ENCODE measurements at places on chromosomes 12 and 14.

DNA sequence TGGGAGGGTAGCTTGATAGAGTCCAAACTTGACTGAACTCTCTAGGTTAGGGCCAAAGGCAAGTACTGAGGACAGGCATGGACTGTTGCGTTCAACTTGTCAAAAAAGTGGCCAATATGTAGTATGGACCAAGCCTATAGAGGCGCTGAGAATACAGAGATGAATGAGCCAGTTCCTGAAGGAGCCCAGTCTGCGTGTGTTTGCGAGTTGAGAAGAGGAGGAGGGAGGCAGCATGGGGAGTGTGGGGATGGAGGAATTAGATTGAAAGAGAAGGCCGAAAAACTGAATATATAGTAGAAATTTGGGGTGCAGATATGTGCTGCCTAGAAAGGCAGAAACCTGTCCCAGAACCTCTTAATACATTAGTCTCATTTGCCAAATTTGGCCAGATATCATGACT lies 412.4 kb downstream of the PCNX1 start:
- no peak for DNase-seq

GRCh38 chr14:106417224-106418049 lies 891.1 kb downstream of the TMEM121 start:
- no peak for DNase-seq

GRCh38 chr14:22163051-22163450 lies 426.0 kb downstream of the DAD1 start:
- no peak for DNase-seq

- no peak for DNase-seq
Observed at GRCh38 chr14:105335735-105336476, 21.4 kb downstream of the PACS2 start.

- DNase-seq, result no peak
Observed at GRCh38 chr14:61420326-61420725, 98.9 kb downstream of the PRKCH start.

DNA sequence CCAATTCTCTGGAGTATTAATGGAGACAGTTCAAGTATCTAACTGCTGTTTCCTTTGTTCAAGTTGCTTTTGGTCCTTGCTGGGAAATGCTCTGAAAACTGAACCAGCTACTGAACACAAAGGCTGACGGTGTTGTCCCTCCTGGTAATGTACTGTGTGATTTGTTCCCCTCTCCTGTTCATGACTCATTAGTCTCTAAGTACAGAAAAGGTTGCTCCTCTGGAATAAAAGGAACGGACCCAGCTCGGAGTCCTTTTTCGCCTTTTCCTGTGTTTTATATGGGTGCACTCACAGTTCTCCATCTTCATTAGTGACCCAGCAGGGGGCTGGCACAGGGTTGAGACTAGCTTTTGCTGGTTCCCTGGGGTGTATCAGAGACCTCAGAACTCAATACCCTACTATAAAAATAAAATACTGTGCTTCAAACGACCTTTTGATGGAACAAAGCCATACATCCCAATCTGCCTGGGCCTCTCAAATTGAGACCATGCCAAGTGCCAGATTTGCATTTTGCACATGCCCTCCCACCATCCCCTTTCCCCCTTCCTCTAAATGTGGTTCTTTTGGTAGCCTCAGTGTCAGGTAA lies 269.7 kb downstream of the RAD51B start:
- no peak for DNase-seq

GRCh38 chr12:116727261-116727660 lies 10.6 kb downstream of the SPRING1 start:
- DNase-seq, result no peak

GRCh38 chr12:6979021-6979420 lies 8.3 kb downstream of the EMG1 start:
- no peak for DNase-seq

- peak; percentile 52 for DNase-seq
Observed at GRCh38 chr12:127083008-127083949, 1183.7 kb upstream of the TMEM132C start.

DNA sequence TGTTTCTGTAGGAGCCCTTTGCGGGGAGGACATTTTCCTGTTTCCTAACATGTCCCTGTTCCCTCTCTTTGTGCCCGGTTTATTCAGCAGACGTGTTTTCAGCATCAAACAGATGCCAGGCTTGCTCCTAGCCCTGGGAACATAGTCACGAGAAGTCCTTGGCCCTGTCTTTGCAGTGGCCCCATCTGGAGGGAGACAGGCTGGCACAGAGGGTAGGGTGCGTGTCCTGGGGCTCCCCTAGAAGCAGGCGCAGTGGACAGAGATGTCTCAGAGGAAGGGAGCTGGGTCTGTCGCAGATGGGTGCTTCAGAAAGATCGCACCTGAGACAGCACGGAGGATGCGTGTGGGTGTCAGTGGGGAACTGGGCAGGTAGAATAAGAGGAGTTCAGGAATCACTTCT lies 75.0 kb upstream of the DYNC1H1 start:
- DNase-seq, result no peak

GRCh38 chr12:6205761-6206160 lies 5.6 kb downstream of the CD9 start:
- DNase-seq, result no peak

DNA sequence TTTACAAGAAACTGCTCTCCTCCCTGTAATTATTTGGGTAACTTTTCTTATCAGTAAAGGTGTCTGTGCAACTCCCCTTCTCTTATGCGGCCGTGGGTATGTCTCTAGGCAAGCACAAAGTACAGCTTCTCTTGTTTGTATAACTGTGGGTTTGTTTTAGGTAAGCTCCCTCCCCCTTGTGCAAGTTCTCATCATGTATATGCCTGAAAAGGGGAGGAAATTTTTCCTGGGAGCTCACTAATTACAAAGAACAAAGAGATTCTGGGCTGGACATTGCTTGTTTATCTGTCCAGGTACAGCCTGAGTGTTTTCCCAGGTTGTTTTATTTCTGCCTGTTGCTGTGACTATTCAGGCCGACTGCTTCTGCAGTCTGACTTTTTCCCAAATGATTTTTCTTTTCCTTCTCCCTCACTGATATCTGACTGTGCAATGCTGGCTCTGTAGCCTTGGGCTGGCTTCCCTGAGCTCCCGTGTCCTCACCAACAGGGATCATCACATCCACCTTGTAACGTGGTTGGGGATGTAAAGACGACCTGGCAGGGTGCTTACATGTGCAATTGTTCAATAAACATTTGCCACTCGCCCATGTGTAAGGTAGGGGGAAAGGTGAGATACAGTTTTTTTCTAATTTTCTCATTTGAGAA lies 916.5 kb downstream of the AACS start:
- no peak for DNase-seq

GRCh38 chr14:50784683-50785456 lies 46.1 kb downstream of the NIN start:
- DNase-seq, result no peak

- DNase-seq, result no peak
Observed at GRCh38 chr12:57779736-57780135, 2.9 kb upstream of the TSFM start.

- no peak for DNase-seq
Observed at GRCh38 chr14:77022236-77022852, 6.2 kb downstream of the IRF2BPL start.

DNA sequence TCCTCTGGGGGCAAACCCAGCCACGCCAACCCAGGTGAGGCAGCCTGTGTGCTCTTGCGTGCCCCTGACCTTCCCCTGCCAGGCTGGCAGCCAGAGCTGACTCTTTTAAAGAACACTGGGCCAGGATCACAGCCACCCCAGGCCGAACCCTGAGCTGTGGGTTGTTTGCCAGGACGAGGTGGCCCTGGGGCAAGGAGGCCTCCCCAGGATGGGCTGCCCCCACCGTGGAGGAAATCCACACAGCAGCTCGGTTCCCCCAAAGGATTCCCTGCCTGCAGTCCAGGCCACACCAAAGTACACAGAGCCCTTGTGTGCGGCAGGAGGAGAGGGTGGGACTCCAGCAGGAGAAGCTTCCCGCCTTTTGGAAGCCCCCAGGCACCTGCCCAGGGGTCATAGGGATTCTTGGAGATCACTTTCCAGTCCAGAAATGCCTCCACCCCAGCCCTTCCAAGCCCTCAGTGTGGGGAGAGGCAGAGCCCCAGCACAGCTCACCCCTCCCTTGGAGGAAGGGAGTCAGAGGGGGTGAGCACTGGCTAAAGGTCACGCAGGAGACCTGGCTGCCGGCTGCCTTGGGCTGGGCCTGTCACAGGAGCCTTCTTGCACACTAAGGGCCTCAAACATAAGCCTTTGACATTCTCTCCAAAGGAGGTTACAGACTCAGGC lies 115.6 kb downstream of the CALM1 start:
- no peak for DNase-seq

GRCh38 chr14:33702293-33702692 lies 248.6 kb downstream of the EGLN3 start:
- DNase-seq, result no peak

DNA sequence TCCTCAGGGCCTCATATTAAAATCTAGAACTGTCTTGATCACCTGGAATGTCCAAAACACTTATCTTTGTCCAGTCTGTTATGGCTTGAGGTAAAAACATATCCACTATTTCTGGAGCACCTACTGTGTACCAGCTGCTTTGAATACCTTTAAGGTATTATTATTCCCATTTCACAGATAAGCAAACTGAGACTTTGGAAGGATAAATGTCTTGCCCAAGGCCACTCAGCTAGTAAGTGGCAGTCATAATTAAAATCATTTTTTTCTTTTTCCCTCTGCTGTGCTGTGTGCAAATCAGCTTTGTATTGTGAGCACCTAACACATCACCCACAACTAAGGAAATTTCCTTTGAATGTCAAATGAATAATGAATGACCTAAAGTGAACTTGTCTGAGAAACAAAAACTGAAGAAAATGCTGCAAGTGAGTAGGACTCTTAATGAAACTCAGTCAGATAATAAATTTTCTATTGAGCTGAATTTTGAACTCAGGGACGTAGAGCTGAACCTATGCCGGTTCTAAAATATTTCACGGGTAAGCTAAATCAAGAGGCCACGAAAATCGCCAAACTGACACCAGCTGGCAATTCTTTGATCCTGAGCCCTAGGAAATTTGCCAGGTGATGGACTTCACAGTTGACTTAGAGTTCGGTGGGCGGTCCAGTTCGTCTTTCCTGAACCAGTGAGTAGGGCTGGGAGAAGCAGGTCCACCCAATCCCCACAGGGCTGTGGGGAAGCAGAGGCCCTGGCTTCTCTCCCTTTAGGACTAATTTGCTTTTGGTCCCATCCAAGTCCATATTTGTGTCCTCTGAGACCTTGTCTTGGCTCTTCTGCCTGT lies 159.7 kb upstream of the PWP1 start:
- DNase-seq, result no peak

GRCh38 chr14:63565448-63565847 lies 22.3 kb upstream of the PPP2R5E start:
- DNase-seq, result no peak

GRCh38 chr14:30355431-30355913 lies 203.5 kb upstream of the G2E3 start:
- DNase-seq, result no peak

DNA sequence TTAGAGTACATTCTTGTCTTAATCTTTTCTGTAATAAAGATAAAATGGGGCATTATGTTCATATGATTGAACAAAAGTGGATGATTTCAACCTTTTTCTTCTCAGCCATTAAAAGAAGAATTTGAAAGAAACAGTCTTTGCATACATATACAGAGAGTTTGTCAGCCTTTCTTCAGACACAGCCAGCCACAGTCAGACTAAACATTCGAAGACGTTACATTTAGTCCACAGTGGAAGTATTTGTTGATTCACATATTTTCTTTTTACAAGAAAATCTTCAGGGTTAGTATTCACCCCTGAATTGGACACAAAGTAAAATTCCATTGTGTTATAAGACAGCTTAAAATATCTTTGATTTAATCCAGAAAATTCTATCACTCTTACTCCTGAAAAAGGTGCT lies 36.2 kb downstream of the ETV6 start:
- no peak for DNase-seq

GRCh38 chr12:118259079-118259478 lies 113.6 kb downstream of the TAOK3 start:
- DNase-seq, result no peak

GRCh38 chr14:64581363-64581762 lies 31.6 kb downstream of the PPP1R36 start:
- DNase-seq, result no peak
